ENCODE measurements at places on chromosomes 5 and 9.

GRCh38 chr5:2187156-2187555 is 304.4 kb upstream of the IRX4 start:
- no peak for DNase-seq

- no peak for DNase-seq
These were observed 93.9 kb upstream of the LMX1B start for GRCh38 chr9:126519660-126520420.

- DNase-seq, result no peak
These were observed 28.5 kb downstream of the GSN start for GRCh38 chr9:121296213-121297127.

- no peak for DNase-seq
These were observed 38.0 kb downstream of the NIPAL4 start for GRCh38 chr5:157497875-157498611.

DNA sequence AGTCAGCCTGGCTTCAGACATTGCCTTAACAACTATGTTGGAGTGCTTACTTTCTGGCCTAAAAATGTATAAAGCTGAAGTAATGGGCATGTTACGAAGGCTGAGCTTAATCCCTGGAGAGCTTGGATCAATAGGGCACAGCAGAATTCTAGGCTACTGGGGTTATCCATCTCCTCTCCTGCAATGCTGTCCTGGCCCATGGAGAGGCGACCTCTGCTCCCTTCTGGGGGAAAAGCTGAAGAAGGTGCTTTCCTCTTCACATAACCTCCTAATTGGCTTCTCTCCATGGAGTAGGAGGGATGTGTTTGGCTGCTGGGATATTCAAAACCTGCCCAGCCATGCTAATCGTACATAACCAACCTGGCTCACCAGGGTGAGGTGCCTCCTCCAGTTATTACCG is 403.5 kb downstream of the DMRT2 start:
- DNase-seq, result no peak

GRCh38 chr9:135074354-135075233 is 12.9 kb upstream of the OLFM1 start:
- no peak for DNase-seq

DNA sequence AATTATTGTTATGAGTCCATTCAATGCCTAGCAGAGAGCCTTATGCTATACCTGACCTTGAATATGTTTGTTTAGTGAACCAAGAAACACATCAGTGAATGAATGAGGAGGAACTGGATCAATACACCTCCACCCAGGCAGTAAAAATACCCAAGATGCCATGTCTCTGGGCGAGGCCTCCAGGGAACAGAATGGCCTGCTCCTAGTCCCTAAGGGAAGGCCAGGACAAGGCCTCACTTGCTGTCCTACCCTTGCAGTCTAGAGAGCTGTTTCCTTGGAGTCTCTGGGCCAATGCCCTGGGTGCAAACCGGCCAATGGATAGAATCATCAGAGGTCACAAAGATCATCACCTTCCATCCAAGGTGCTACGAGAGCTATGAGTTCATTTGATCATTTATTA is 26.1 kb downstream of the TNIP1 start:
- no peak for DNase-seq

DNA sequence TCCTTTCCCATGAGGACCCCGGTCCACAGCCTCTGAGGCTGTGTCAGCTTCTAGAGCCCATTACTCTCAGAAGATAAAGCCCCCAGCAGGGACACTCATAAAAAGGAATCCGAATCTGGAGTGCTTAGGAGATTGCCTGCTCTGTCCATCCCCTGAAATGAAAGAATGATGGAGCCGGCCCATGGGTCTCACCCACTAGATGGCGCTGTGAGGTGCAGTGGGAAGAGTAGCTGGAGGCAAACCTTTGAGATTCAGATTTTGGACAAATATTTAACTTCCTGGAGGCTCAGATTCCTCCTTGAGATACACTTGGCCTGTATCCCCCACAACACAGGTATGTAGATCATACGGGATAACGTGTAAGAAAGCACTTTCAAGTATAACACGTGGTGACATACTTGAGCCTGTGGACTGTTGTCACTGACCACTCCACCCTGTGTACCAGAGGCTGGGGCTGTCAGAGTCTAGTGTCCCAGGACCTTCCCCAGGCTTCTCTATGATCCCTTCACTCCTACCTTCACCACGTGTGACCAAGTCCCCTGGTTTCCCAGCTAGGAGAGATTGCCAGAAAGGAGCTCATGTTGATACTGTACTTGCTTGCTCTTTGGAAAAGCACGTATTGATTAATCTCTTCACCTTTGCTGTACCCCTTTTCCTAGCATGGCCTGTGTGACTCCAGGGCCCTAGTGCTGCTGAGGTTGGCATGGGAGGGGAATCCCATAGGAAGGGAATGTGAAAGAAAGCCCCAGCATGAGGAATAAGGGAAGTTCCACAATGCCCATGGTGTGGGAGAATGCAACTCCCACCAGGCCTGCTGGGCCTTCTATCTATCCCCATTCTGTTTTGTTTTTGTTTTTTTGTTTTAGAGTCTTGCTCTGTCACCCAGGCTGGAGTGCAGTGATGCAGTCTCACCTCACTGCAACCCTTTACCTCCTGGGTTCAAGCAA is 32.1 kb downstream of the TRMO start:
- DNase-seq, result no peak

DNA sequence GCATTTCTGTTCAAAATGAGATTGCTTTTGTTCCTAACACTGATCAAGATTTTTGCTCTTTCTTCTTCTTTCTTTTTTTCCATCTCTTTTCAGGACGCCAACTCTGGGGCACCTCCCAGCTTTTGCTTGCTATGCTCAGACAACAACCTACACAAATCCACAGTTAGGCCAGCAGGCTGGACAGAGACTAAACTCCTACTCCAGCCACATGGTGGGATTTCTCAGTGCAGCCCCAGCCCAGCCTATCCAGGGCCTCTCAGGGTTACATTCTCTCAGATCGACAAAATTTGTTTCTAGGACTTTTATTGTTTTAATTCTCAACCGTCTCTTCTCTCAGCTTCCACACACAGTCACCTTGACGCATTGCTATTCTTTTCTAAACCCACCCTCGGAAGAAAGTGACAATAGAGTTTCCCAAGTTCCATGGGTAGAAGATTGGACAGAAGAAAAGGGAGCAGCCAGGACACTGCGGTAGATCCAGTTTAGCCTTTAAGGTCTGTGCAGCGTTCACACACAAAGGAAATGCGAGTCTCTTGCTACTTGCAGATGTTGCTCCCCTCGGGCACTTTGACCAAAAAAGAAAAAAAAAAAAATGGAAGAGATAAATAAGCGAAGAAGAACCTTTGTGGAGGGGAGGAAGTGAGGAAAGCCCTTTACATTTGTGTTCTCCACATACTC is 588.6 kb upstream of the GRAMD2B start:
- no peak for DNase-seq

DNA sequence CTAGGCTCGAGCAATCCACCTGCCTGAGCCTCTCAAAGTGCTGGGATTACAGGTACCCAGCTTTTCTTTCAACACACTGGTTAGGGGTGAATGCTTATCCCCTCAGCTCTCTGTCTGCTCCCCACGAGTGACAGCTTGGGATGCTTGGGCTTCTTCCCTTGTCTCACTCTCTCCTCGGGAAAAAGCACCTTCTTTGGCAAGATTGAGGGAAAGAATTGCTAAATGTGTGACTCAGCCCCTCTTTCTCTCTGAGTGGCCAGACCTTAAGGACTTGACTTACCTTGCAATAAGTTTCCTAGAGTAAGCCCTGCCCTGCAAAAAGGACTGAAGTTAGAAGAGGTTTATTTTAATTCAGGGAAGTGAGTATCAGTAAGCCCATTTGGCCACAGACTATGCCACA is 68.1 kb upstream of the ERBIN start:
- DNase-seq, result no peak

DNA sequence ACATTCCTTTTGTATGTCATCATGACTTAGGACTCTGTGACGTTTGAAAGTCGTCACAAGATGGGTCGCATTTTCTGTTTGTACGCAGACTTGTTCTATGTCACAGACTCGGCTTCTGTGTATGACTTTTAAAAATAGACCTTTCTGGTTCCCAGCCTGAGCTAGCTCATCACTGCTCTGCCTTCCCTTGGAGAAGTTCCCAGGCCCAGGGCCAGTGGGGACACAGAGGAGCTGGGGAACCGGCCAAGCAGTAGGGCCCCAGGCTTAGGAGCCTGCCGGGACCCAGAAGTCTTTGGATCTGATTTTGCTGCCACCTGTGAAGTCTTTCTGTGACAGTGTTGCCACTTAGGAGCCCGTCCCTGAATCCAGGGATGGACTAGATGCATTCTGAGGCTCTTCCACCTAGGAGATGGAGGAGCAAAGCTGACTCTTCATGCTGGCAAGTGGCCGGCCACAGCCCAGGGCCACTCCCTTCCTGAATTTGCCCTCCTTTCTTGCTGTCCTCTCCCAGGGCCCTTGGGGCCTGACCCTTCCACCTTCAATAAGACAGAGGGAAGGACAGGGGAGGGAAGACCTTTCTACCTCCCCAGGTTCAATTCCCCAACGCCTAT is 18.1 kb upstream of the UBE2QL1 start:
- no peak for DNase-seq

GRCh38 chr5:71938895-71939294 is 168.4 kb upstream of the MAP1B start:
- peak; percentile 97 for DNase-seq

DNA sequence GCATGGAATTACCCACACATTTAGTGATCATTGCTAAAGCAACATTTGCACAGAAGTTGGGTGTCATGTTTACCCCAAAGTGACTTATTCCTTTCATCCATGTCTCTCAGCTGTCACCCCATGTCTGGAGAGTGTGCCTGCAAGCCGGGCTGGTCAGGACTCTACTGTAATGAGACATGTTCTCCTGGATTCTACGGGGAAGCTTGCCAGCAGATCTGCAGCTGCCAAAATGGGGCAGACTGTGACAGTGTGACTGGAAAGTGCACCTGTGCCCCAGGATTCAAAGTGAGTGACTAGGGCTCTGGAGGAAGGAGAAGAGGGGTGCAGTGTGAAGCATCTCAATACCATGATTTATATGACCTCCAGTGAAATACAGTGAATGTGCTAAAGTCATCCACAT is 99.9 kb upstream of the PRRC1 start:
- DNase-seq, result no peak

DNA sequence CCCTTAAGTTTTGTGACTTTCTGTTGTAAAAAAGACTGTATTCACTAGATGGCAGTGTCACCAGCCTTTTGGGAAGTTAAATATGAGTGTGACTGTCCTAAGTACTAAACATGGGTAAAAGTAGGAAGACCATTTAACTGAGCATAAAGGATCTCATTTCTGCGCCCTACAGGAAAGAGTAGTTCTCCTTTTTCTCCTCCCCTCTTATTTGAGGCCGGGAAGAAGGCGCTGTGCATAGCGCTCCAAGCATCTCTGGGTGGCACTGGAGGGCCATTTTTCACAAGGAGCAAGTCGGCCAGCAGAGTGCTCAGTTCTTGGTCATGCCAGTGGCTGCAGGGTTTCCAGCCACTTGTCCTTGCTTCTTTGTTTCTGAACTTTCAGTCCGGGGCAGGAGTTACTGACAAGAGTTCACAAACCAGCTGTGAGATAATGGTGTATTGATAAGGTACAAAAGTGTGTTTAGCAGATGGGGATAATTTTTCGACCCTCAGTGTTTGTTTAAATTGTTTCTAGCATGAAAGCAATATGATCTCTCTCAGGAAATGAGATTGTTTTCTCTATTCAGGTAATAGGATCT is 227.6 kb upstream of the DMRT1 start:
- DNase-seq, result peak; percentile 45

GRCh38 chr5:52709167-52709925 is 78.4 kb upstream of the ITGA1 start:
- no peak for DNase-seq

DNA sequence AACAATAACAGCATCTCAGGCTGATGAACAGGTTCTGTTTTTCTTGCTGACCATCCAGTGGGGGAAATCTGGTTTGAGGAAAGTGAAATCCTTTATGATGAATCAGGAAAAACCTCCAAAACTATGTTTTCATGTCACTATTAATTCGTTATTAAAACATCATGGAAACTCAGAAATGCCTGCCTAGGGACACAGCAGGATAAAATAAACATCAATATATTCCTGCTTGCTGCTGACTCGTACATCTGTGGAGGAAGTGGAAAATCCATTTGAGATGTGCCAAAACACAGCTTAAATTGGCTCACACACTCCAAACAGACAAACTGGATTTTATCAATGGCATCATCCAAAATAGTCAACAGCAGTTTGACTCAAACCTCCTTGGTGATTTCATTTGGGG is 53.0 kb downstream of the TEK start:
- no peak for DNase-seq

DNA sequence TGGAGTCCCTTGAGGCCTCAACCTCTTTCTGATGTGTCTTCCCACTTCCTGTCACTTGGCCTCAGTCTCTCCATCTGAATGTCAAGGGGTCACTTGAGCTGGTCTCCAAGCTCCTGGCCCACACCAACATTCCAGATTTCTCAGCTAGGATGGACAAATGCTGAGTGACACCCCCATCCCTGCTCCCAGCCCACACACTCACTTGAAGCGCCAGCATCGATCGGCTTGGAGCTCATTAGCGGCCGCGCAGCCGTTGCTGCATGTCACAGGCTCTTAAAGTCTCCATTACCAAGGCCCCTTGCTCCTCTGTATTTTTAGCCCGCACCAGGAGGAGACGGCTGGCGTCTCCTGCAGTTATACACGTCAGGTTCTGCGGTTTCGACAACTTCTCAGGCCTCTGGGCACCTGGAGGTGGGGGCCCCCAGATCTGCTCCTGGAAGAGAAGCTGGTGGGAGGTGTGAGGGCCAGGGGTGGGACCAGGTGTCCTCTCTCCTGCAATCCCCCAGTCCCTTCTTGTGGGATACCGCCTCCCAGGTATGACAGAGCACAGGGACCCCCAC is 33.4 kb upstream of the ARAP3 start:
- no peak for DNase-seq

DNA sequence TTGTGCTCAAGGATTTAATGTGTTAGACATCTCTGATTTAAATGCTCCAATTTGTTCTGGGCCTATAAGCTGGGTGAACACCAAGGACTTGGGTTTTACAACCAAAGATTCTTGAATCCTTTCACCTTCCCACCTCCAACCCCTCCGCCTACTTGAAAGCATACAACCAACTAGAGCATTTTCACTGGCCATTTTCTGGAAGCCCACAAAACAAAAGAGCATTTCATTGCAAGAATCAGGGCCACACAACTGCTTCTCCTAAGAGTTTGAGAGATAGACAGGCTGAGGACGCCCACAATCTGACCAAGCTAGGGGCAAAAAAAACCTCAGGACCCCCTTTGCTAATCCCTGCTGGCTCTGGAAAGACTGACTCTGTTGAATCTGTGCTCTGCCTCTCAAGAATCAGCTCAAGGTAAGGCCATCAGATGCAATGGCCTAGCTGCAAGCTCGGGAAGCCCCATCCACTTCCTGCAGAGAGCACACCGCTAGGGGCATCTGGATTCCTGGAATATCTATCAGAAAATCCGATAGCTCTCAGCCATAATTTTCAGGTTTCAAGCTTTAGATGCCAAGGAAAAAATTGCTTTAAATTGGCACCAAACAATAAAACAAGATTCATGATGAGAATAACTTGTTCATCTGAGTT is 57.7 kb downstream of the RETREG1 start:
- no peak for DNase-seq

DNA sequence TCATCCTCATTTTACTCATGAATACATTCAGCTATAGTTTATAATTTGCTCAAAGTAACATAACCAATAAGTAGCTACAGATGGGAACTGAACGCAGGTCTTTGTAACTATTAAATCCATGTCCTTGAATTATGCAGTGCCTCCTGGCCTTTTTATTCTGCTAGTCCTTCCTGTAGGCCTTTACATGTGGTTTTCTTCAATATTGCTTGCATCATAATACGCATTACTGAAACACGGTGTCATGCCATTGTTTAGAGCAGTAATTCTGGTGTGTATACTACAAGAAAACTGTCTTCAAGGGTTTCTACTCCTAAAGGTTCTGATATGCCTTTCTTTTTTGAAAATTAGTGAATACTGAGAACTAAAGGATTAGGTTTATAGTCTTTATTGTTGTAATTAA is 20.7 kb downstream of the CWC27 start:
- DNase-seq, result no peak
